HepG2 (cell line): ENCODE measurements at places on chromosomes 2 and 18. TPM values are rescaled to one million over a fixed set of nuclear protein-coding genes. Genes with fewer than 3 reads are reported as not detected.

MAP3K20 gene
- polyA plus RNA-seq = 3.8 and 5.2 TPM in 2 replicates

KCNIP3 gene
- not detected in 2 replicates for polyA plus RNA-seq

FAM168B gene
- polyA plus RNA-seq = 113 and 127 TPM in 2 replicates

ALK gene
- not detected in 2 replicates for polyA plus RNA-seq

ACVR1C gene
- polyA plus RNA-seq = 0.05 TPM in 2 replicates
